Stimulated activated CD8-positive, alpha-beta memory T cell treated with anti-CD3 and anti-CD28 coated beads, Interleukin-2, amount 100 ng/mL, for 1 hour (primary cell): ENCODE measurements at places on chromosomes 5 and 9.

DNA sequence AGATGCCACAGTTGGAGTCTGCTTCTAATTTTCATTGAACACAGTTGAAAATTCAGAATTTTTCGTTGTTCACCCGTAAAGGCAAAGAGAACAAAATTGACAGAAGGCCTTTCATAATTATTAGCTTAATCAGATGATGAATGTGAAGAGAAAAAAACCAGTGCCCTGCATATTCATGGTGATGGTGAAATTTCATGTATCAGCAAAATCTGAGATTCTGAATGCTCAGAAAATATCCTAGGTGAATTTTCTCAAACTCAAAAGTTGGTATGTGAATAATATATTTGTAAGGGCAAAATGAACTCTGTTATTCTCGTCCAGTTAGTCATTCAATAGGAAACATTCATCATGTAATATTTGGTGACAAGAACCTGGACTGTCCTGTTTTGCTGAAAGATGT is 135.9 kb upstream of the DHFR start:
- no peak for DNase-seq

DNA sequence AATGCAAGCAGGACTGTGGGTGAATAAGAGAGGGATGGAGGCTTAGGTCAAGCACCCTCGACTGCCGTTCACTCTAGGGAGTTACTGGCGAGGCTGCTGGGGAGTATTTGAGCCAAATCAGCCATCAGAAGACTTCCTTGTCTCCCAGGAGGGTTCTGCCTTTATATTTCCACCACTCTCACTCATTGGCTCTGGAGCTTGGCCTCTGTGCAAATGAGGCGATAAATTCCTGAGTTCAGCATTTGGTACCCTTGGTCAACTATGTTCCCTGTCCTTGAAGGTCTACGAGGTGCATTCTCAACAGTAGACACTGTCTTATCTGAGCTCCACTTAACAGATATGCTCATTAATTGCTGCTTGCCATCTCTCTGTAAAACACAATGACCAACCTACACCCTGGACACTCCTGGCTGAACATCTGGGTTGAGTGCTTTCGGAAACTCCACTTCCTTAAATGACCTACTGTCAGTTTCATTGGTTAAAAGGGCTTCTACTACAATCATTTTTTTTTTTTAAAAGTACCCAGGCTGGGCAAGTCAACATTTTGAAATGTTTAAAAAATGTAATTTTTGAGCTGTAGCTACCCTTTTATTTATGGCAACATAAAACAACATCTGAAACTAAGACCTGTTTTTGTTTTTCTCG is 153.2 kb downstream of the NTRK2 start:
- DNase-seq, result no peak

DNA sequence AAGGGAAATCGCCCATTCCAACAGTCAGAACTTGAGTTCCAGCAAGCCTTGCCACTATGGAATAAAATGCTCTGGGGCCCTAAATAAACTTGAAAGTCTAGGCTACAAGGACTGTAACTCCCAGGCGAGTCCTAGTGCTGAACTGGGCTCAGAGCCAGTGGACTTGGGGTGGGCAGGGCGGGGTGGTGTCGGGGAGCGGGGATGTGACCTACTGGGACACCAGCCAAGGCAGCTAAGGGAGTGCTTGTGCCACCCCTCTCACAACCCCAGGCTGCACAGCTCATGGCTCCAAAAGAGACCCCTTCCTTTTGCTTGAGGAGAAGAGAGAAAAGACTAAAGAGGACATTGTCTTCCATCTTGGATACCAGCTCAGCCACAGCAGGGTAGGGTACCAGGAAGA is 61.5 kb downstream of the MEIKIN start:
- no peak for DNase-seq

- no peak for DNase-seq
Measured at GRCh38 chr5:133041910-133042309, 9.9 kb upstream of the HSPA4 start.

- no peak for DNase-seq
Measured at GRCh38 chr5:168327019-168327421, 35.6 kb downstream of the WWC1 start.

DNA sequence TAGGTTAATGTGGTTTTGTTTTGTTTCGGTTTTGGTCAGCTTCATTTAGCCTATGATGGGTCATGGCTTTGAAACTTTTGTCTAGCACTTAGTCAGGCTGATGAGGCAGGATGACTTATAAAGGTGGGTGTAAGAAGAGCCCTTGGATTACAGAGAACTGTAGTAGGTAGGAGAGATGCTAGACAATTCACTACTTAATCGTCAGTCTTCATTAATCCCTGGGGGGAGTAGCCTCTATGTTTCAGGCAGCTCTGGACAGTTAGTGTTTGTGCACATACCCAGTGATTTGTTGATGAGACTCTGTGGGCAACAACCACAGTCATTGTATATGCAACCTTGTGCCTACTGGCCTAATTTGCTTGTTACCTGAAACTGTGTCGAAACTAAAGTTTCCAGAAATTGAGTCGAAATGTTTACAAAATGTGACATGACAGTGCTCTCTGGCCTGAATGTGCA is 113.3 kb downstream of the MTREX start:
- DNase-seq, result no peak

DNA sequence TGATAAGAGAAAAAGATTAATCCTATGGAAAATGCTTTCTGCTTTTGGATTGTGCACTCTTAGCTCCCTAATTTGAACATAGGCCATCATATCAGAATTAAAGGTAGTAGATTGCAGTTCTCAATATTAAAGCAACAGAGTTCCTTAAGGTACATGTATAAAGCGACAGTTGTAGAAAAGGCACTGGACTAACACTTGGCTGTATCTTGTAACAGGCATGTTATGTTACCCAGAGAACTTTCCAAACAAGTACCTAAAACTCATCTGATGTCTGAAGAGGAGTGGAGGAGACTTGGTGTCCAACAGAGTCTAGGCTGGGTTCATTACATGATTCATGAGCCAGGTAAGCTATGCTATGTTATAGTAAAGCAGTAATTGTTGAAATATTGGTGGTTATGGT is 3.3 kb upstream of the SECISBP2 start:
- no peak for DNase-seq

- DNase-seq, result no peak
Measured at GRCh38 chr9:126093771-126094170, 232.9 kb upstream of the MVB12B start.

DNA sequence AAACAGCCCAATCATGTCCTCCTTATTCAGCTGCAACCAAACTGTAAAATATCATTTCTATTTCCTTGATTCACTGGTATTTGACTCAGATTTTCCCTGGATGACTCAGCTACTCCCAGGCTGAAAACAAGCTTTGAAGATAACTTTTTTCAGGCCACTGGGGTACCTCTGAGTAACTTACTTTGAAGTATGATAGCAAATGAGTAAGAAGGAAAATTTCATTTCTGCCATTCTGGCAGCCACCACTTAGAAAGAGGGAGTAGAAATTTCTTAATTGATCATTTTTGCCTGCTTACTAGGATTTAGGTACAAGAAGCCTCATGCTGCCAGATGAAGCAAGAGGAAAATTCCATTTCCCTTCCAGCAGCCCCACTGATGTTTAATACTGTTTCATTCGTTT is 247.4 kb downstream of the PRELID2 start:
- DNase-seq, result no peak

DNA sequence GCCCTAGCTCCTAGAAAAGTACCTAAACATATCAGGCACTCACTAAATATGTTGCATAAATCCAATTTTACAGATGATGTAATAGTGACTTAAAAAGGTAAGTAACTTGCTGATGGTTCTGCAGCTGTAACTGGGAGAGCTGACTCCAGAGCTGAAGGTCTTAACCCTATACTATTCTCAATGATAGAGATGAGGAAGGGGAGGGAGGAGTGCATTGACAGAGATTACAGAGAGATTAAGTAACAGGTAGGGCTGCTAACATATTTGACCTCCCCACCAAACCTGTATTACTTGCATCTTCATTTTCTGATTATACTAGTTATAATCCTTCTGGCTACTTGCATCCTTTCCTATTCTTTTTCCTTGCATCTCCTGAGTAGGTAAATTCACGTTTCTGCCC is 255.4 kb upstream of the EFNA5 start:
- no peak for DNase-seq

GRCh38 chr9:14192556-14192955 is 121.4 kb downstream of the NFIB start:
- no peak for DNase-seq

- DNase-seq, result no peak
Measured at GRCh38 chr5:151357097-151357496, 9.7 kb upstream of the SLC36A2 start.

GRCh38 chr5:154223320-154223719 is 32.8 kb downstream of the GALNT10 start:
- no peak for DNase-seq

DNA sequence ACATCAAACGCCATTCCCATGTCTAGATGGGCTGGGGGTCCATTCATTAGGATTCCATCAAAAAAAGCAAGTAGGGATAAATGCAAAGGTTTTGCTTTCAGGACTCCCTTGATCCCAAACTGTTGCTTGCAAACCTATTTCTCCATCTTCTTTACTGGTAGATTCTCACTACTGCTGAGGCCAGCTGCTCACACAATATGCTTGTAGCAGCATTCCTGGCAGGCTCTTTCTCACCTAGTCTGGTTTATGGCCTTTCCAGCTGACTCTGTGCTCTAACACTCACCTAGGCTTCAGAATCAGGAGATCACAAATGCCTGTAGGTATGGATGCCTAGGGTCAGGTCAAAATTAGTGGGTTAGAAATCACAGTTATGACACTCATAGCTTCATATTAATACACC is 274.7 kb downstream of the GABRB2 start:
- no peak for DNase-seq
